ENCODE measurements at places on chromosomes 5 and 9.

- DNase-seq: no peak
Measured at GRCh38 chr5:135501965-135502364, 33.8 kb downstream of the NEUROG1 start.

DNA sequence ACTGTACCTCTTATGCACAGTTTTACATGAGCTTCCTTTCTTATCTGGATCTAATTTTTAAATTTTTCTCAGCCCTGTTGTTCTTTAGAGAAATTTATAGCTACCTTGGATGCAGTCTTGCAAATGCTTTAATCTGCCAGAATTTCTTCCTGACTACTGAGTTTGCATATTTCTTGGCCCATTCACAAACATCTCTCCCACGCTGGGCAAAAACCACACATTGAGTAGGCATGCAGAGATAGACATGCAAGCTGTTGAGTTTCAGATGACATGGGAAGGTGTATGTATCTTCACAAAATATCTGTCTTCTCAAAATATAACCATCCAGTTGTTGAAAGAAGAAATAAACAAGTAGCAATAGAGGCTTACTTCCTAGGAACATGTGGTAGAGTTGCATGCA, 101.2 kb downstream of the PARP8 start:
- DNase-seq: no peak

GRCh38 chr5:109573766-109574165, 116.0 kb upstream of the MAN2A1 start:
- DNase-seq: no peak

DNA sequence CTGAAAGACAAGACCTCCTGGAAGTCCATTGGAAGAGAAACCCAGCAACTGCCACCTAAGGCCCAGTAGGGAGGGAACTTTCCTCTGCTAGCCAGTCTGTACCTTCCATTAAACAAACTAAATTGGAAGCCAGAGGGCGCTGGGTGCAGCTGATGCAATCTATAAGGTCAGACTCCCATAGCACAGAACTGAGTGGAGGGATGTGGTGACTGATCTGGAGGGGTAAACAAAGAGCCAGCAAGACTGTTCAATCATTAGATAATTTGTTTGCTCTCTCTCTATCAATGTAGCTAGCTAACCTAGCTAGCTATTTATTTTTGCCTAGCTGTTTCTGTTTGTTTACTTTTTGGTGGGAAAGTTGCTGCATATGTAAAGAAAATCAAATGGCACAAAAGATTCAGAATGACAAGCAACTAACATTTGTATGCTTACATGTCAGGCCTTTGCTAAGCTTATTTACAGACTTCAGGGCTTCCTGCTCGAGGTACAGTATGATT, 291.8 kb upstream of the DAB2 start:
- DNase-seq: no peak

DNA sequence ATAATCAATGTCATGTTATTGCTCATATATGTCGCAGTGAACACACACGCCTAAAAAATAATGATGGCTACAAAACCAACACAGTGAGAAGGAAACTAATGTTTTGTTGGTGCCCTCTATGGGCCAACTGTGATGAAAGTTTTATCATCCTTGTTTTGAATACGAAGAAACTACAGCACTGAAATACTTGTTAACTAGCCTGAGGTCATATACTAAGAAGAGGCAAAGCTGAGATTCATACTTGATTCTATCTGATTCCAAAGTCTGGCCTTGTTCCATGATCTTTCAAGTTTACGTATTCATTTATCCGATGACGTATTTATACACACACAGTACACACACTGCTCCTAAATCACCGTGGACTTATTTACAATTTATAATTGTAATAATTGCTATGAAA, 16.1 kb upstream of the DRD1 start:
- no peak for DNase-seq

- no peak for DNase-seq
Measured at GRCh38 chr9:92631452-92632343, 38.2 kb downstream of the IPPK start.

DNA sequence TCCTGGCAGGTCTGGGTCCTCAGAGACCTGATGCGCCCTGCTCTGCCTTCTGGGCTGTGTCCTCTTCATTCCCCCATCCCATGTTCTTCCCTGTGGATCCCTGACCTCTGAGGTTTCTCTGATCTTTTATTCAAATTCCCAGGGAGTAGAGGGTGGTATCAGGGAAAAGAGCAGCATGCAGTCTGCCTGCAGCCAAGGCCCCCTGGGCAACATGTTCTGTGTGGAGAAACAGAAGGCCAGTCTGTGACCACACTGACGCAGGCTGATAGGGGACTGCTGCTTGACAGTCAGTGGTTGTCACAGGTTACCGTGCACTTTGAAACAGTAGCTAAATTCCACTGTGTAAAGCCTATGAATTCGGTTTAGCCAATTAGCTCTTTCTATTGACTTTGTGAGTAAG, 156.6 kb upstream of the IRX2 start:
- DNase-seq: no peak

GRCh38 chr5:95102687-95103086, 182.2 kb downstream of the MCTP1 start:
- no peak for DNase-seq

GRCh38 chr9:128382261-128382660, 11.1 kb downstream of the URM1 start:
- no peak for DNase-seq

DNA sequence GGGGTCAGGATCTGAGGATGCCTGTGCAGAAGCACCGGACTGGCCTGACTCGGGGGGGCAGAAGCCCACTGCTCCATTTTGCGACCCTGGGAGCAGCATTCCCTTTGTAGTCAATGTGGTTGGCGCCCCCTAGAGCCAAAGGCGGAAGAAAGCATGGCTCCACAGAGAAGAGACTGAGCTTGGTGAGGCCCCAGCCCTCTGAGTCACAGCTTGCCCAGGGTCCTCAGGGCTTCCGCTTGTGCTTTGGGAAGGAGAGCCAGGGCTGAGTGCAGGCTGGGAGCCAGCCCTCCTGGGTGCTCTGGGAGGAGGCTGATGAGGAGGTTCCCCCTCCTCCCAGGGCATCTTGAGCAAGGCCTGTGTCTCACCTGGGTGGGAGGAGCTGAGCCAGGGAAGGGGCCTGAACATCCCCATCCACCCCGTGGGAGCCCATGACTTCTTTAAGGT, 5.5 kb upstream of the AQP3 start:
- peak; percentile 32 for DNase-seq

DNA sequence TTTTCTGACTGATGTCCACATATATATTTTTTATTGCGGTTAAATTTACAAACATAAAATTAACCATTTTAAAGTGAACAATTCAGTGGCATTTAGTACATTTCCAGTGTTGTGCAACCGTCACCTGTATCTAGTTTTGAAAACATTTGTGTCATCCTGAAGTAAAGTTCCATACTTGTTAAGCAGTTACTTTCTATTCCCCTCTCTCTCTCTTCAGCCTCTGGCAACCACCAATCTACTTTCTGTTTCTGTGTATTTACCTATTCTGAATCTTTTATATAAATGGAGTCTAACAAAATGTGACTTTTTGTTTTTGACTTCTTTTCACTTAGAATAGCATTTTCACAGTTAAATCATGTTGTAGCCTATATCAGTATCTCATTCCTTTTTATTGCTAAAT, 480.1 kb upstream of the SMARCA2 start:
- no peak for DNase-seq

- peak; percentile 17 for DNase-seq
Measured at GRCh38 chr9:70411121-70411929, 3.1 kb downstream of the KLF9 start.

- DNase-seq: no peak
Measured at GRCh38 chr9:121359351-121360294, 10.4 kb downstream of the STOM start.

GRCh38 chr5:105501315-105501714, 1938.7 kb upstream of the NUDT12 start:
- DNase-seq: no peak

- DNase-seq: no peak
Measured at GRCh38 chr5:172501708-172502320, 47.5 kb upstream of the SH3PXD2B start.

DNA sequence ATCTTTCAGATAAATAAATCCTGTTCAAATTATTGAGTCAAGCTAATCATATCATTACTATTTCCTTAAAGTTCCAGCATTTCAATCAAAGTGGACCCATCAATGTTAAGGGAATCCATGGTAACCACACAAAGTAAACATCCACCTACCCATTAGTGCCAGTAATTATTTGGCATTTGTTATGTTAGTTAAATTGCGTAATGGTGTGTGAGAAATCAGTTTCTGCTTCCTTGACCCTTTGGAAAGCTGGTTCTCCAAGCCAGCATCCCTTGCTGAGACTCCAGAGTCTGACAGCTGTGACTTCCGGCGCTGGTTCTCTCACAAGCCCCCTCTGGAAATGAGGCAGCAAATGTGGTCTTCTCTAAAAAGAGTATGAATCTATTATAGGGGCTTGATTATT, 308.6 kb upstream of the EFNA5 start:
- no peak for DNase-seq

- DNase-seq: no peak
Measured at GRCh38 chr5:51188001-51188591, 195.2 kb upstream of the ISL1 start.

- no peak for DNase-seq
Measured at GRCh38 chr9:37996819-37997217, 72.2 kb downstream of the SHB start.

DNA sequence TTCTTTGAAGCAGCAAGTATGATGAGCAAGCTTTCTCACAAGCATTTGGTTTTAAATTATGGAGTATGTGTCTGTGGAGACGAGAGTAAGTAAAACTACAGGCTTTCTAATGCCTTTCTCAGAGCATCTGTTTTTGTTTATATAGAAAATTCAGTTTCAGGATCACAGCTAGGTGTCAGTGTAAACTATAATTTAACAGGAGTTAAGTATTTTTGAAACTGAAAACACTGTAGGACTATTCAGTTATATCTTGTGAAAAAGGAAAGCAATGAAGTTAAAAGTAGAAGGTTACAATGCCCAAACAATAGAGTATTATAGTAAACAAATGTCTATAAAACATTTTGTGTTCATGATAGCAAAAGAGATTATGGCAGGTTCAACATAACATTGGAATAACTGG, 88.6 kb downstream of the JAK2 start:
- DNase-seq: no peak

DNA sequence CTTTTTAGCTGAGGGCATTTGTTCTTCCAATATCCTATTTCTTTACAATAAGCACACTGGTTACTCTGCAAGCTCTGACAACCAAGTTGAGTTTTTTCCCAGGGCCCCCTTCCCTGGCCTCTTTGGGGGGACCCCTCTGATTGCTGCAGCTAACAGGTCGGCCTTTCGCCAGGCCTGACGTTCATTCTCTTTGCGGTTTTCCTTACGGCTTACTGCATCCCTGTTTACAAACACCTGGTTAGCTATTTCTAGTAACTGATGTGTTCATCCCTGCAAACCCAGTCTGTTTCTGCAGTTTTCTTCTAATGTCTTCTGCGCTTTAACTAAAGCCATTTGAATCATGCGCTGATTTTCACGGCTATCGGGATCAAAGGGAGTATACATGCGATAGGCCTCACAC, 37.5 kb upstream of the PPP1R26 start:
- no peak for DNase-seq

GRCh38 chr9:16316456-16316855, 554.0 kb downstream of the BNC2 start:
- DNase-seq: no peak

- no peak for DNase-seq
Measured at GRCh38 chr5:31066655-31067328, 126.7 kb upstream of the CDH6 start.

- no peak for DNase-seq
Measured at GRCh38 chr9:123834889-123835562, 94.9 kb downstream of the DENND1A start.

GRCh38 chr9:35659340-35659739, 1.2 kb downstream of the CCDC107 start:
- no peak for DNase-seq

DNA sequence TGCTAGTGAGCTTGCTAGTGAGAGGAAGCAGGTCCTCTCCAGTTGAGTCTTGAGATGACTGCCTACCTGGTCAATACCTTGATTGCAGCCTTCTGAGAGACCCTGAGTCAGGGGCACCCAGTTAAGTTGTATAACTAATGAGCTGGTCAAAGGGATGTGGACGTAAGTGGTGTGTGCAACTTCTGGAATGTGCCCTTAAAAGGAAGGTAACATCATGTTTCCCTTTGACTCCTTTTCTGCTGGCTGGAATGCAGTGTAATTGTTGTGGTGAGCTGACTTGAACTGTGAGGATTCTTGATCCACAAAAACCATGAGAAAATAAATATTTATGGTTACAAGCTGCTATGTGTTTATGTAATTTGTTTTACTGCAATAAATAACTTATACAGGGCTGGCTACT, 2.4 kb upstream of the SNX2 start:
- DNase-seq: no peak

DNA sequence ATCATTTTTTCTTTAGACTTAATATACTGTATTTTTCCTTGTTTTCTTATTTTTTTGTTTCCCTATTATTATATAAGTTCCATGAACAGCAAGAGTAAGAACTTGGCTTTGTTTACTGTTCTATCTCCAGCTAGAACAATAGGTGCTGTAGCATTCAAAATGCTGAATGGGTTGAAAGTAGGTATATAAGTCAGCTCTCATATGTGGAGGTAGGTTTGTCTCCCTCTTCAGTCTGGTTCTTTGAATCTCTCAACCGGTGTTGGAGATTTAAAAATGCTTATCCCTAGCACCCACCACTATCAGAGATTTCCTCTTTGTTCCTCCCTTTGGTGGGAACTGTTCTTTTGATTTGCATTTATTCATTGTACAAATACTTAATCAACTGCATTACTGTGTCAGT, 87.5 kb upstream of the FSD1L start:
- no peak for DNase-seq

DNA sequence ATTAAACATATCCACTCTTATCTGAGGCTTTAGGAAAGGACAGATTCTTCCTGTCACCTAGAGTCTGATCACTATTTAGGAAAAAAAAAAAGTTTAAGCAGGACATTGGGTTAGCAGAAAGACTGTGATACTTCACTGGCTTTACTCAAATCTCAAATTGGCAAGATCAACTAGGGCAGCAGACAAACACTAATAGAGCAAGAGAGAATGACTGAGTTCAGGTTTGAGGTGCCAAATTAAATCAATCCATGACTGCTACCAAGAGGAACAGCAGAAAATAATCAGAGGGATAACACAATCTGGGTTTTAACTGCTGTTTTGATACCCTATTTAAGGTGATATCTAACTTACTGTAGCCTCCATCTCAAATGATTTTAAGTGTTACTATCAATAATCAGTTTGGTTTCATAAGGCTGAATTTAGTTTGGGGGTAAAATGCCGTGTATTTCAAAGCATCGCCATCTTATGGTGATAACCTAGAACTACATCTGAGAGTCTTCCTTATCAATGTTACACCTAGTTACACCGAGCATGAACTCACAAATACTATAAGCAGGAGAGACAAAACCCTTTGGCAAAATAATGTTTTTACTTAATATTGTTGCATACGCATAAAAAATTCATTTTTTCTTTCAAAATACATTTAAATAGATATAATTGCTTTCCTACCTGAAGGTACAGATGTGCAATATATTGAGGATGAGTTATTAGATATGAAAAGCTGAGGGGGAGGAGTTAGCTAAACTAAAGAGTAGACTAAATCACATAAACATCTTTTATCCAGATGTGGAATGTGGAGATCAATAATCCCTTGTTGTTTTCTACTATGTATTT, 286.4 kb upstream of the CDH12 start:
- no peak for DNase-seq
